ENCODE measurements at places on chromosomes 4 and X.

DNA sequence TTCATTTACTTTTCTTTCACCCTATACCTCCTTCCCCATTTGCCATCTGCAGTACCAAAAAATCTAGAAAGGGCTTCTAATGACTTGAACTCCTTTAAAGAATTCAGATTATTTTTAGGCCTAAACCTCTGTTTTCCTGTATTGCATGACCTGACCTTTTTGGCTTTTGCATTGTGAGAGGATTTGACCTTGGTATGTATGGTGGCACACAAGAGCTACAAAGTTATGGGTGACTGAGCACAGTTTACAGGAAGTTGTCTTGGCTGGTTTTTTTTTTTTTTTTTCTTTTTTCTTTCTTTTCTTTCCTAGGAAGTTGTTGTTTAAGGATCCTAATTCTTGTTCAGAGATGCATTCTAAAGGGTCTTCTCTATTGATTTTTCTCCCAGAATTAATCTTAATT, 32.0 kb upstream of the MTMR8 start:
- no peak for DNase-seq

DNA sequence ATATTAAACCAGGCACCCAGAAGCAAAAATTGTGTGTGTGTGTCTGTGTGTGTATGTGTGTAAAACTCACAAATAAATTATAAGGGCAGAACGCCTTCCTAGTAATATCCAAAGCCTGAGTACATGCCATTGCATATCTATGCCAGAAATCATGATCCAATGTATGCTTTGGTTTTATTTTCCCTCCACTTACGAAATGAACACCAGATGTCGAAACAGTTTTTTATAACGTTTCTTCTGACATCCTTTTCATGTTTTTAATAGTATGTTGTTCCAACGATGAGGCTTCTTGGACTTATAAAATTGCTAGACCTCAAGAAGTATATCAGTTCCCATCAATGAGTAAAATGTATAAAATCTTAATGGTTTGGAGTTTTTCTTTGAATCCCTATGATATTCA, 55.4 kb downstream of the KCNIP4 start:
- DNase-seq, result no peak

- DNase-seq, result no peak
Observed at GRCh38 chr4:41670982-41671381, 77.5 kb downstream of the PHOX2B start.

GRCh38 chrX:129877401-129877800, 28.6 kb upstream of the UTP14A start:
- no peak for DNase-seq

GRCh38 chr4:80839281-80839680, 191.2 kb upstream of the BMP3 start:
- DNase-seq, result no peak
